Esophagus muscularis mucosa (tissue), 4 donors: ENCODE measurements at places on chromosomes 3 and 15.

DNA sequence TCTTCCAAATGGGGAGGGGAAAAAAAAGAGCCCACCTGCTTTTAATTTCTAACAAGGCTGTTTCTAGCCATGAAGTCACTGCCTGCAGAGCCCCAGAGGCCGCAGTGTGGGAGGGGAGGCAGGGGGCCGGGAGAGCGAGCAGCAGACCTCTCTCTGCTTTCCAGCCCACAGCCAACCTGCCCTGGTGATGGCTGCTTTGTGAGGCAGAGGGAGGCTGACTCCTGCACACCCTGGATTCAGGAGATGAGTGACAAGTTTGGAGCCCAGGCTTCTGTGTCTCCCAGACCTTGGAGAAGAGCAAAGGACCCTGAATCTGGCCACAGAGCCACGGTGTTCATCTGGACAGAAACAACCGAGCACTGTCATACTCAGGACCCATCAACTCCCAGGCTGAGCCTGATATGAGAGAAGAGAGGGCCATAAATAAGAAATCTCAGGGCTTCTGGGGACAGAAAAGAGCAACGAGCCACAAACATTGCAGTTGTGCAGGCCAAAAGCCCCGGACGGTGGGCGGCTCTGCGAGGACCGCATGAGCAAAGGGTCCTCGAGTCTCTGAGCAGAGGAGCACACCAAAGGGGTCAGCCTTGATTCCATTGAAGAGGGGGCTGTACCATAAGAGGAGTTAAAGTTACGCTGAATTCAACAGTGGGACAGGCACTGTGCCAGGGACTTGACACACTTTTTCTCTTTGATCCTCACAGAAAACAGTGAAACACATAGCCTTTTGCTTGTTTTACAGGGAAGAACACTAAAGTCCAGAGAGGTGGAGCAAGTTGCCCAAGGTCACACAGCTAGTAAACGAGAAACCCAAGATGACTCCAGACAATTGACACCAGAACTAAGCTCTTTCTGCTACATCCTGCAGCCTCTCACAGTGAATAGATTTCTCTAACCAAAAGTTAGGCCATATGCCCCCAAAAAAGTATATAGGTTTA lies 97.2 kb downstream of the SEMA5B start:
- DNase-seq, result no peak

DNA sequence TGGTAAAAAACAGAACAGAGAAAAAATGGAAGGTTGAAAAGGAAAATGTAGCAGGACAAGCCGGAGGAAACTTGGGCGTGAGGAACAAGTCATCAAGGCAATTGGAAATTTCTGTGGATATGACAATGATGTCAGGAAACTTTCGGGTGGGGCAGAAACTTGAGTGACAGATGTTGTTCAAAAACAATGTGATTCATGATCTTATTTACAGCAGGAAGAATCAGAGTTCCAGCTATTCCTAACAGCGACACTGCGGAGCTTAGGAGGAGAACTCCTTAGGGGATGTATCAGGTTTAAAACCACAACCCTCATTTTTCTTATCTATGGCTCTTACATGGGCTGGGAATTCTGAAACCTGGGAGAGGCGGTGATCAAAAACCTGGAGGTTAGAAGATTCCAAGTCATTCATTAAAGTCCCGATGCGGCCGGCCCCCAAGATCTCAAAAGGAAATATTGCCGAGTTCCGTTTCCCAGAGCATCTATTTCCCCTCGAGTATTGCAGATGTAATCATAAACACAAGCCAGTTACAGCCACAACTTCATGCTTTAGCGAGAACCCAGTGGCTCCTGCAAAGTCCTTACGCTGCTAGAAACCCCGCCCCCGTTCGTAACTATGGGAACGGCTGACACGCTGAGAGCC lies 659 bp upstream of the ARRDC4 start:
- no peak for DNase-seq

GRCh38 chr15:62413786-62414185 lies 248.7 kb upstream of the C2CD4B start:
- no peak for DNase-seq

GRCh38 chr3:119365418-119365817 lies 71.2 kb downstream of the ARHGAP31 start:
- DNase-seq, result no peak

- DNase-seq, result no peak
Observed at GRCh38 chr3:72169561-72170472, 384.9 kb upstream of the PROK2 start.

GRCh38 chr3:11016727-11017126 lies 24.2 kb downstream of the SLC6A1 start:
- DNase-seq, result no peak

DNA sequence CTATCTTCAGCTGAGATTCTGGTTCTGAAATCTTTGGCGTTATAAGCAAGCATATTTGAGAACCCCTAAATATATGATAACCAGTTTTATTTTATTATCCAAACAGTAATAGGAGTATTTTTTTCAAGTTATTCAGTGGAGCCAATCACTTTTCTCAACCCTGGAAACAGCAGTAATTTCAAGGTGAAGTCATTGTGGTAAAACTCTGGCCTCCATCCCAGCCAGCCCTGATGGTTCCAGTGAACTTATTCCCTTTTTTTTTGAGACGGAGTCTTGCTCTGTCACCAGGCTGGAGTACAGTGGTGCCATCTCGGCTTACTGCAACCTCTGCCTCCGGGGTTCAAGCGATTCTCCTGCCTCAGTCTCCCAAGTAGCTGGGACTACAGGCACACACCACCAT lies 545.4 kb upstream of the IL12A start:
- no peak for DNase-seq

- peak; percentile 57 for DNase-seq
Observed at GRCh38 chr15:39534996-39535395, 45.9 kb upstream of the THBS1 start.

DNA sequence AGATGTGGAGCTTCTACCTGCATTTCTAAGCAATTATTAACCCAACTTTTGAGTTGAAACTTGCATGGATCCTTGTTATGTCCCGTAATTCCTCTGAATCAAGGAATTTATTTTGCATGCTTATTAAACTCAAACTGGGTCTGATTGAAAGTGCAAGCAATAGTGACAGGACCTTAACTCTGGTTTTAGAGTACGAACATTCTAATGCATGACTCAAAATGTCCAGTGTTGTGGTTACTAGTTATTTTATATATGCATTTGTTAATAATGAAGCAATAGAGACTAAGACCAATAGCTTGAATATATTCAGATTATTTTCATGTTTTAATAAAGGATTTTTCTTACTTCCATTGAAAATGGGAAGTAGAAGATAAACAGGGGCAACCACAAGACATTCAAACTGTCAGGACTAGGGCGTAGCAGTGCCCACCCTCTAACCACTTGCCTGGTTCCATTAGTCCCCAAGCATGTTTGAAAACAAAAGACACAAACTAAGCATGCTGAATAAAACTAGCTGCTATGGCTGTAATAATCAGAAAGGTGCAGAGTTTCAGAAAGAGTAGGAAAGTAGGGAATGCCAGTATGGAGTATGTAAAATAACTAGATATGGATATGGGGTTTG lies 28.1 kb downstream of the OIP5 start:
- no peak for DNase-seq
